Suppressor macrophage treated with lipopolysaccharide for 4 hours (primary cell): ENCODE measurements at places on chromosomes 13 and 19.

DNA sequence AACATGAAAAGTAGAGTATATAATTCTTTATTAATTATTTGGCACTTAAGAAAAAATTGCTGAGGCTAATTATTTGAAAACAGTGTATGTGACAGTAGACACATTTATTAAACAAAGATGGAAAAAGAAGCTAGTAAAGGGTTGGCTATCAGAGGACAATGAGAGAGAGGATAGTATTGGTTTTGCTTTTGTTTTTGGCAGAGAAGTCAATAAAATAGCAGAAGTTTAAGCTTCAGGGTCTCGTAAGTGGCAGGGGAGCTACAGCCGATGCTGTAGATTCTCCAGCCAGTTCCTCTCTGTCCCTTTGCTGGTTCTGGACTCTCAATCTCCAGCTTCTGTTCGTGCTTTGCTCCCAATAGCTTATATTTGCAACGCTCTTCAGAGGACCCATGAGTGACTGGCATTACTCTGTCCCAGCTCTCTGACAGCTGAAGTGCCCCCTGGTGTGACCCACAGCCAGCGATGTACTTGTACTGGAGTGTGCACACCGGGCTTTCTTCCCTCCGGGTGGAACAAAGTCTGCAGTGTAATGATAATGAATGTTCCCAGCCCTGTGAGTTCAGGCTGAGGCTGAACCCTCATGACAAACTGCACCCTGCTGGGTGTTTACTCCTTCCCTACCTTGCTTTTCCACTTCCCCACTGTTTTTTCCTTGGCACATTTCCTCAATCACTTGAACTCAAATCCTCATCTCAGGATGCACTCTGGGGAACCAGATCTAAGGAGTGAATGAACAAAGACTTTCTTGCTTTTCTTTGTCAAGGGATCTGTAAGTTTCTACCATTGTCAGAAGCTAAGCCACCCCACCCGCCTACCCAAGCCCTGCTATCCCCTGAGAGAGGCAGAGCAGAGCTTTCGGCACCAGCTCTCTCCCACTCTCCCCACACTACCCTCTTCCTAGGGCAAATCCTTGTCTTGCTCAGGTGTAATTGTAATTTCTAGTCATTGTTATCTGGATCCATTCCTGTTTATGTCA lies 254.8 kb downstream of the LHFPL6 start:
- DNase-seq: no peak

DNA sequence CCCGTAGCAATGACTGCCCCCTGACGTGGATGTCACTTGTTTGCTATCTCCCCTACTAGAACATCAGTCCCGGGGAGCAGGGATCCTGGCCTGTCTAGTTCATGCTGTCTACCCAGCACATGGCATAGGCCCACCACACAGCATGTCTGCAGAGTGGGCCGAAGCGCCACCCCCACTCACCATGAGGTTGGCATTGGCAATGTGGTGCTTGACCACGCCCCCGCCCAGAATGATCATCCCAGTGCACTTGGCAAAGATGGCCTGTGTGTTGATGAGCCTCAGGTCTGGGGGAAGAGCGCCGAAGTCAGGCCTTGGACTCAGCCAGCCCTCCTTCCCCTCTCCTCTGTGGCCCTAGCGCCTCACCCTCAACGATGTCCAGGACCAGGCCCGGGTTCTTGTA lies 4.8 kb downstream of the DHPS start:
- no peak for DNase-seq

DNA sequence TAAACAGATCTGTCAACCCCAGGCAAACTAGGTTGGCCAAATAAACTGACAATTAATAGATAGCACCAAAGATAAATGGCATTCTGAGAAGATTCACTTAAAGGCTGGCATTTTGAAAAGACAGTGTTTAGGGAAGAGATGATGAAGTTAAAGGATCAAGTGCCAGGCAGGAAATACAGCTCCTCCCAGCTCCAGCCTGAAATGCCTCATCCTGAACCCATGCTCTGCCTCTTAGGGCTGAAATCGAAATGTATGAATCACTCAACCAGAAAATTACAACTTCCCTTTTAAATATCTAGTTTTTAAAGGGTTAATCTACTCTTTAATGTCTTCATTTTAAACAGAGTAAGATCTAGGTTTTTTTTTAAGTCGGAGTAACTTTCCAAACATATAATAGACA lies 171.2 kb upstream of the UBL3 start:
- DNase-seq: no peak

DNA sequence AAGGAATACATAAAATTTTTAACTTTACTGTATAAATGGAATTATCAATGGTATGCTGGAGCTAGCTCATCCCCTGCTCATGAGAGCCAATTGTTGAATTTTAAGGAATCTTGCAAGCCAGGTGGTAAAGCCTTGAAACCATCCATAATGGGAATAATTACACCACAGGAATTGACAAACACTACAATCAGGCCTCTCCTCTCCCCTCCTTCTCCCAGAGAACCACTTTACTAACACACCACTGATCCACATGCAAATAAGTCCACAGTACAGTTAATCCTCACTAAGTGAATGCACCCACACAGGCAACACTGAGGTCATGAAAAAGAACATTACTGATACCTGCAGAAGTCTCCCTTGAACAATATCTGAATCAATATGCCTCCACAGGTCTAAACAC lies 140.5 kb downstream of the KLF12 start:
- no peak for DNase-seq

- no peak for DNase-seq
Measured at GRCh38 chr13:100306434-100306999, 217.6 kb downstream of the PCCA start.

- DNase-seq: peak; percentile 59
Measured at GRCh38 chr13:25281193-25281934, 5.9 kb downstream of the MTMR6 start.

DNA sequence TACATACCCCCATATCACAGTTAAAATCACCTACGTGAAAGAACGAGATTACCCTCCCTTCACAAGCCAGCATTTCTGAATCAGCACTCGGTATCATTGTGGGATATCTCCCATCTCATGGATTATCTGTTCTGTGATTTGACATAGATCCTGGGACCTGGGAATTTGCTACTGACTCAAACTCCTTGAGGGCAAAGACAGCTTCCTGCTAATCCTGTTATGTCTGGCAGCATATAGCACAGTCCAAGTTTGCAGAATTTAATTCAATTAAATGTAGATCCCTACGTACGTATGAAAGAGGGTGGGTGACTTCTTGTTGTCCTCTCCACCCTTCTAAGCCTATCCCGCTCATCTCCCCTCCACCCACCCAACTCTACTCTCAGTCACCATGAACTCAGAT lies 476.5 kb downstream of the KLF5 start:
- no peak for DNase-seq

GRCh38 chr19:46218160-46218559 lies 11.4 kb upstream of the IGFL1 start:
- DNase-seq: peak; percentile 41

- no peak for DNase-seq
Measured at GRCh38 chr13:88395804-88396203, 724.6 kb downstream of the SLITRK5 start.

- no peak for DNase-seq
Measured at GRCh38 chr19:17069193-17069592, 6.1 kb downstream of the HAUS8 start.

- DNase-seq: no peak
Measured at GRCh38 chr13:83730674-83731073, 151.6 kb downstream of the SLITRK1 start.

DNA sequence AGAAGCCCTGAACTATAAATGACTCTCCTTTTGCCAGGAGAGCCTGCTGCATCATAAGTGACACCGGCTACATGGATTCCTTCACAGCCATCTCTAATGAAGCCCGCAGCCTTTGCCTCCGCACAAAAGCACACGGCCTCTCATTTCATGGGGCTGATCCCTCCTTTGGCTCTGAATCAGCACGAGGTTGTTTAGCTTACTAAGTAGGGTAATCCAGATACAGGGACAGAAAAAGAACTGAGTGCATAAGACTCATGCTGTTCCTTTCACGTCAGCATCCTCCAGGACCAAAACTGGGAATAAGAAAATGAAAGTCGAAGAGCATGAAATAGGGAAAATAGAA lies 136.3 kb downstream of the DCT start:
- no peak for DNase-seq

GRCh38 chr19:34499155-34499834 lies 17.7 kb downstream of the WTIP start:
- DNase-seq: no peak

- no peak for DNase-seq
Measured at GRCh38 chr13:59270327-59270726, 893.4 kb downstream of the DIAPH3 start.

DNA sequence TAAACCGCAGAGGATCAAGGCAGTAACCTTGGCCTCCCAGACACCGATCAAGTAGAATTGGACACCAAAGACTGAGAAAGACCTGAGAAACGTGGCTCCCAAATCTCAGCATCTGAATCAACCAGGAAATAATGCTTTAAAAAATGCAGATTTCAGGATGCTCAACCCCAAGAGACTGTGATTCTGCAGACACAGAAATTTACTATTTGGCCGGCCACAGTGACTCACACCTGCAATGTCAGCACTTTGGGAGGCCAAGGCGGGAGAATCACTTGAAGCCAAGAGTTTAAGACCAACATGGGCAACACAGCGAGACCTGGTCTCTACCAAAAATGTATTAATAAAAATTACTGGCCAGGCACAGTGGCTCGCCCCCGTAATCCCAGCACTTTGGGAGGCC lies 6.2 kb downstream of the ABCC4 start:
- DNase-seq: no peak

DNA sequence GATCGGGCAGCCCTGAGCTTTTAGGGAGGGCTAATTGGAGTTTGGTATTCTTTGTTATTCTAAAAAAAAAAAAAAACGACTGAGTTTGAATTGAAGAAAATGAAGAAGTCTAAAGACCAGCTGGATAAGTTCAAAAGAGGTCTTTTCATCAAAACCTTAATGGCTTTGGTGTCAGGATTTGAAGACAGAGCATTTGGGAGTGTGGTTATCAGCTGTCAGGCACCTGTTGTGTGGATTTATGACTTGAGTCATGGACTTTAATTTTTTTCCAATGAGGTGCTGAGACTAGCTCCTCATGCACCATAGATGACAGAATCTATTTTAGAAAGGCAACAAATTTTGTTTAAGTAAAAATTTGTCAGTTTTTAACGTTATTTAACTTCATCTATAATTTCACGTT lies 72.5 kb downstream of the FREM2 start:
- no peak for DNase-seq

DNA sequence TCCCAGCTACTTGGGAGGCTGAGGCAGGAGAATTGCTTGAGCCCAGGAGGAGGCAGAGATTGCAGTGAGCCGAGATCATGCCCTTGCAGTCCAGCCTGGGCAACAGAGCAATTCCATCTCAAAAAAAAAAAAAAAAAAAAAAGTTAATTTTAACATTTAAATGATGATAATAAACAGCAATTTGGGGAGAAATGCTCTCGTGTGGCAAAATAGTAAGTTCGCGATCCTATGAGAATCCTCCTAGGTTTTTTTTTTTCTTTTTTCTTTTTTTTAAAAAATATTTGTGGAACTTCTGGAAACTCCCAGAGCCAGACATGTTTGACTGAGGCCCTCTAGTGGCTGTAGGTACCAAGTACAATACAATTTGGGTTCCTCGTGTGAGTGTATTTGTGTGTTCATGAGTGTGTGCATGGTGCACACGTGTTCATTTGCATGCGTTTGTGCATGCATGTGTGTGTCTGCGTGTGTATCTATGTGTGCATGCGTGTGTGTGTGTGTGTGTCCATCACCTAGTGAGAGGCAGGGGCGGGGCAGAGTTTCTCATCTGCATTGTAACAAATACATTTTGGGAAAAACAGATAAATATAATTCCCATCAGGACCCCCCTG lies 31.2 kb downstream of the TMPRSS9 start:
- peak; percentile 78 for DNase-seq

DNA sequence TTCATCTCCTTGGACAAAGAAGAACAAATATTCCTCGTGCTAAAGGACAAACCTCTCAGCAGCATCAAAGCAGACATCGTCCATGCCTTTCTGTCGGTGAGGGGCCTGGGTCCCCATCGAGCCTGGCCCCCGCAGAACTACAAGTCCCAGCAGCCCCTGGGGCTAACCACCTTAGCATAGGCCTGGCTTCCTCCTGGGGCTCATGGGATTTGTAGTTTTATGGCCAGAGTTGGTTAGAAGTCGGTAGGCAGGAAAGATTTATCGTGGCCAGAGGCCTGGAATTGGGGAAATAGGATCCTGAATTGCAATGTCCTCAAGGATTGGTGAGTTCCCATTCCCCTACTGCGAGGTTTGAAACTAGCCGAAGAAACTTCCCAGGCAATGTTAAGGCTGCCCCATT lies 19.6 kb downstream of the TMEM150B start:
- peak; percentile 47 for DNase-seq

GRCh38 chr19:13207846-13208671 lies 57.8 kb downstream of the IER2 start:
- peak; percentile 93 for DNase-seq

GRCh38 chr13:73324842-73325722 lies 266.3 kb downstream of the KLF5 start:
- DNase-seq: no peak

DNA sequence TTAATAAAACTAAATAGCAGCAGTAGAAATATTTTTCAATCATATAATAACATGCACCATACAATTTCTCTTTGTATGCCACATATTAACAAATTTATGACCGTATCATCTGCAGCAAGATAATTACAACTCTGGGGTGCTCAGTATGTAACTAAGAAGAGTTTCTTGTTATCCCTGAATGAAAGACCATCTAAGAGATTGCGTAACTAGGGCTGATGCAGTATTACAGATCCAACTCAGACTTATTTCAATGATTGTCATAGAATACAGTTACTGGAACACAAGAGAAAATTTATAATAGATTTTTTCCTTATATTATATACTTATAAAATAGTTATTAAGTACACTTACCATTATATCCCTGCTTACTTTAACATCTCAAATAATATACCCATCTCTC lies 305.1 kb downstream of the SLITRK1 start:
- no peak for DNase-seq
